Glutamatergic neuron (in vitro differentiated cells): ENCODE measurements at places on chromosomes 12 and 14. TPM values are rescaled to one million over a fixed set of nuclear protein-coding genes. Genes with fewer than 3 reads are reported as not detected.

- peak; percentile 55 for DNase-seq
These were observed 142.3 kb upstream of the ARHGAP5 start for GRCh38 chr14:31934767-31935266.

Gene TTC9
- total RNA-seq = 8.6 TPM

- no peak for DNase-seq
These were observed 28.3 kb upstream of the ATP2A2 start for GRCh38 chr12:110252716-110253115.

Gene ANGEL1
- 13.6 TPM for total RNA-seq

DNA sequence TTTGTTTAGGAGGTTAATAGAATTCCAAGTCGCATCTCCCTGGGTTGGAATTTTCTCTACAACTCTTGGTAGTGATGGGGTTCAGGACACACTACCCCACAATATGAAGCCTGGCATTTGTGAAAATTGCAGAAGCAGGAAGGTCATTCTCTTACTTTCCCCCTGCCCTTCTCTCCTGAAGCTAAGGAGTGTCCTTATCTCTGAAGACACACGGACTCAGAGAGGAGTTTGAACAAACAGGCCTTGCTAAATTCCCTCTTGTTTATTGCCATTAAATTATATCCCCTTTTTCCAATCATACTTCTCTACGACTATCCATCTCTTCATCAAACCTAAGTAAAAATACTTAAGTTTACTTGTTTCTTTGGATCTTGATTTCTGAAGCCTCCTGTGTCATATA, 443.0 kb downstream of the RAD51B start:
- DNase-seq = no peak

GRCh38 chr14:104444159-104445030, 135.2 kb upstream of the C14orf180 start:
- DNase-seq = no peak

- no peak for DNase-seq
These were observed 43.4 kb downstream of the WDR20 start for GRCh38 chr14:102182936-102183619.

Gene CLEC2A
- not detected for total RNA-seq

Gene FIGNL2
- total RNA-seq = 107 TPM

Gene ZFP36L1
- total RNA-seq = 2.7 TPM

Gene DPY19L2
- total RNA-seq = 1.8 TPM

GRCh38 chr12:27276275-27276674, 32.2 kb downstream of the STK38L start:
- no peak for DNase-seq

DNA sequence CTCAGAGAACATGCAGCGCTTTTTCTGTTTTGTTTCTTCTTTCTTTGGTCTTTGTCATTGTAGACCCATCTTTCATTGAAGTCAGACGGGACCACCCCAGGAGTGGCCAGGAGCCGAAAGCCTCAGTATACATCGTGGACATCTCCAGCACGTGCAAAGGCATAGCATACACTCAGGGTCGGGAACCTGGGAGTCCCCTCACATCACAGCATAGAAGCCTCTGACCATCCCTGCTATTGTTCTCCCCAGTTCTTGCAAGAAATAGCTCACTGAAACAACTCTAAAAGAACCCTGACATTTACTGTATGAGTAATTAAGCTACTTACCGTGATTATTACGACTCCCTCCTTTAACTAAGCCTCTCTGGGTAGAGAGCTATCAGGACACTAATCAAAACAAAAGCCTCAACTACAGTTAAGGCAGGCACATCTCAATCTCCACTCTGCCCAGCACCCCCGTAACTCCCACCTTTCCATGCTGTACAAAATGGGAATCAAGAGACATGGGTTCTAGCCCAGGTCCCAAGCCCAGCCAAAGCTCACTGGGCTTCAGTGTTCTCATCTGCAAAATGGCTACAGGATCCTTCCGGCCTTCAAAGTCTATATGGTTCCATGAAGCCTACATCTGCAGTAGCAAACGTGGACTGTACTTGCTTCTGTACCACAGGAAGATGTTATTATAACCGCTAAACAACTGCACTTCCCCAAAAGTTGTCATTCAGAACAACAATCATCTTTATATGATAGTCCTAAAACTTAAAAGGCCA, 6.7 kb downstream of the CCDC88C start:
- DNase-seq = no peak

DNA sequence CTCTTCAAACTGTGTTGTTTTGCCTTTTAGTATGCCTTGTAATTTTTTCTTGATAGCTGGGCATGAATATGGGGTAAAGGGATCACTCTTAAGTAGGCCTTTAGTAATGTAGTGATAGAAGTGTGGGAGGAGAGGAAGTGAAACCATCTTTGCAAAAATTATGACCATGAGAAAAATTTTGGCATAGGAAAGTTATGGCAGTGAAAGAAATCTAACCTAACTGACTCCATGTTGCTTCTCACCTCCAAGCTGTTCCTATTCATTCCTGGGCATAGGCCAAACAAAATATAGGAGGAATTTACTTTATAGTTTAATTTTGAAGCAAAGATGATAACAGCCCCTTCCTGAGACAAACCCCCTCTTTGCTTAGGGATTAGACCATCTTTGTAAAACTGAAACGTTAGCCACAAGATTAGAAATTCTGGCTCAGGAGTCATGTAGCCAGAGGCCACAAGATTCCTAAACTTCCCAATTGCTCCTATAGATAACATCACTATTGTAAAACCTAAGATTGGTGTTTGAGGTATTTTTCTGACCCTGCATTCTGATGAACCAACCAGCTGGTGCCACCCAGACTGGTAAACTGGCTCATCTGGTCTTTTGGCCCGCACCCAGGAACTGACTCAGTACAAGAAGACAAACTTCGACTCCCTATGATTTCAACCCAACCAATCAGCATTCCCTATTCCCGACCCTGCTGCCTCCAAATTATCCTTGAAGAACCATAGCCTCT, 45.8 kb downstream of the CRADD start:
- no peak for DNase-seq

- no peak for DNase-seq
These were observed 107.1 kb downstream of the GPR135 start for GRCh38 chr14:59358102-59358501.

GRCh38 chr12:107522692-107523477, 162.7 kb upstream of the PWP1 start:
- DNase-seq = peak; percentile 29

DNA sequence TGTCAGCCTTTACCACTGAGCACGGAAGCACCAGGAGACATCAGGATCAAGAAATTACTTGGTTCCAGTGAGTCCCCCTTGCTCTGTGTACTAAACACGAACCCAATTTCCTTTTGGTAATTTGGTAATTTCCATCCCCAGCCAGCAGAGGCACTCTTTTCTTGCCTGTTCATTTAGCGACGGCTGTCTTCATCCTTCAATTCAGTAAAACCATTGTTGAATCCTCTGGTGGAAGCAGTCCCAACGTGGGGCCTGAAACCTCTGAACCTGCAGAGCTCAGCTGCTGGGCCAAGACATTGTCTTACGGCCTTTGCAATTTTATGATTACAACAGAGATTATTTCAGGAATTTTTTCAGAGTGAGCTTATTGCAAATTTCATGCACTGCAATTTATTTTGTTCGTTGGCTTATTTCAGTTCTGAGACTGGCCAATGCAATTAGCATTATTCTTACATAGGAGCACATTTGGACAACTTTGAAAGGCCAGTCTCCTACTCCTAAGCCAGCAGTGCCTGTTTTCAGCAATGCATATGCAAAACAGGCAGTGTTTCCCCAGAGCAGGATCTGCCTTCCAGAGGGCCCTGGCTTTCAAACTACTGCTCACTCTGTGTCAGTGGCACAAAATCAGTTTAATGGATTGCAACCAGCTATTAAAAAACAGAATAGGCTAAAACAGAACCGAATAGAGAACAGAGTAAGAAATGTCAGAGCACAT, 372.9 kb upstream of the TMEM132C start:
- peak; percentile 14 for DNase-seq
